ENCODE measurements at places on chromosomes 13 and 19.
A peak's percentile ranks its signal among the peaks of the same experiment; 100 is the strongest.

DNA sequence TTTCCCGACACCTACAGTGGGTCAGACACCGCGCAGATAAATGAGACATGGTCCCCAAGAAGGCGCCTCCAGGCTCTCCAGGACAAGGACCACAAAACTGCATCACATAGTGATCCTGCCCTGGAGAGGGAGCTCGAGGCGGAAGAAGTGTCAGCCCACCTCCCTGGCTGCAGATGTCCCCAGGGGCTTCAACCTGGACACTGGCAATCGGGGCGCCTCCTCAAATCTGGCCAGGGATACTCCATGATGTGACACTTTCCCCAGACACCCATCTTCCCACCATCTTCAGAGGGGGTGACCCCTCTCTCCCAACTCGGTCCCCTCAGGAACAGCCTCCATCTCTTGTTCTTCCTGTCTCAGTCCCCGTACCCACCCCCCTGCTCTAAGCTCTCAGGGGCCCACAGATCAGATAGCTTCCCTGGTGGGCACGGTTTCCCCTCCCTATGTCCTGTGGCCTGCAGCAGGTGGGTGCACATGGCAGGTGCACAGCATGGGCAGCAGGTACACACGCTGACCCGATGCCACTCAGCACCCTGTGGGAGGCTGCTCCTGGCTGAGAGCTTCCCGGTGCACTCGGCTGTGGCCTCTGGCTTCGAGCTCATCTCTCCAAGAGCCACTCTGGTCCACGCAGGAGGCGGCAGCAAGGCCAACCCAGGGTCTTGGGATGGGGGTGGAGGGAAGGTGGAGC lies 61.2 kb downstream of the PEPD start:
- no peak for DNase-seq

DNA sequence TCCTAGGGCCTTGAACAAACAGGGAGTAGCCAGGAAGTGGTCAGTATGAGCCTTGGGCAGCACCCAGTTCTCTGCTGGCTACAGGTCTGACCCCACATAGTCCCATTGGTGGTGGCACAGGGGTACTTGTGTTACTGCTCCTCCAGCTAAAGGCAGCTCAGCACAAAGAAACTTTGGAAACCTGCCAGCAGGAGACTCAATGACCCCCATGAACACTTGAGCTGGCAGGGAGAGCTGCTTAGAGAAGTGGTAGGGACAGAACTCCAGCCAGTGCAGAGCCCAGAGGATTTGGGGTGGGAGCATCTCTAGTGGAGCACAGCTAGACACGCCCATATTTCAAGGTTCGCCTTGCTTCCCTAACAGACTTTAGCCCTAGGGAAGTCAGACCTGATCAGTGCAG lies 10.4 kb upstream of the ZNF586 start:
- no peak for DNase-seq

DNA sequence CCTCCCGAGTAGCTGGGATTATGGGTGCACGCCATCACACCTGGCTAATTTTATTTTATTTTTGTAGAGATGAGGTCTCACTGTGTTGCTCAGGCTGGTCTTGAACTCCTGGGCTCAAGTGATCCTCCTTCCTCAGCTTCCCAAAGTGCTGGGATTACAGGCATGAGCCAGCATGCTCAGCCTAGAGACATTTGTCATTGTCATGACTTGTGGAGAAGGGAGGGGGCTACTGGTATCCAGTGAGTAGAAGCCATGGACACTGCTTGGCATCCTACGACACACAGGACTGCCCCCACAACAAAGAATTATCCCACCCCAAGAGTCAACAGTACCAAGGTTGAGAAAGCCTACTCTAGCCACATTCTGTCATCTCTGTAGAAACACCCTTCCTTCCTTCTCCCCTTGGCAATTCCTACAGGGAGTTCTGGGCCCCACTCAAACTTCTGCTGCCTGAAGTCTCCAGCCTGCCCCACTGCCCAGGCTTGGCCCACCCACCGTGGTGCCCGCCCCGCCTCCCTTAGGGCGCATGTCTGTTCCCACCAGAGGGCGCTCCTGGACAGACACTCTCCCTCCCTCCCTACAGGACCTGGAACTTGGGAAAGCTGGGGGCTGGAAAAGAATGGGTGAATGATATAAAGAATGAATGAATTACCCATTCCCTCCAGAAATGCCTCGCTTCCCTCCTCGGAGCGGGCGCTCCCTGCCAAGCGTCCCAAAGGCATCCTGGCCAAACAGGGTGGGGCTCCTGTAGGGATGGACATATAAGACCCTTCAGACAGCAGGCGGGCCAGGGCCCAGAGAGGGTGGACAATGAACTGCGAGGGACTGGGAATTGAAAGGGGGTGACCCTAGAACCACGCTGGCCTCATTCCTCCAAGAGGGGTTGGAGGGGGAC lies 5.5 kb upstream of the EMP3 start:
- DNase-seq: peak; percentile 79

DNA sequence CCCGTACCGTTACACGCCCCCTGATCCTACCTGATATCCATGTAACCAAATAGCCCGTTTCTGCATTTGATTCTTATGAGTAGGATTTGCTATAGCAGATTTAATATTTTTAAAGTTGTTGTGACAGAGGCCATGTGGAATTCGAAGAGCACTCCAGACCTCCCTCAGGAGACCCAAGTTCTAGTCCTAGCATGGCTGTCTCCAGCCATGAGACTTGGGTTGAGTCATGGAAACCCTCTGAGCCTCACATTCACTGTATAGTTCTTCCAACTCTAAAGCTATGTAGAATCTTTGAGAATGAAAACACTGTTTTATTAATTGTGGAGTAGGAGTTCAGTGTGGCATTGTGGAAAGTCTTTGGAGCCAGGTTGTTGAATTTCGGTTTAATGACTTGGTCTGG lies 8.0 kb upstream of the GPR183 start:
- DNase-seq: no peak

- no peak for DNase-seq
Observed at GRCh38 chr13:42137856-42138537, 89.5 kb downstream of the DGKH start.

GRCh38 chr13:77516342-77516789 lies 19.1 kb upstream of the SCEL start:
- DNase-seq: no peak

DNA sequence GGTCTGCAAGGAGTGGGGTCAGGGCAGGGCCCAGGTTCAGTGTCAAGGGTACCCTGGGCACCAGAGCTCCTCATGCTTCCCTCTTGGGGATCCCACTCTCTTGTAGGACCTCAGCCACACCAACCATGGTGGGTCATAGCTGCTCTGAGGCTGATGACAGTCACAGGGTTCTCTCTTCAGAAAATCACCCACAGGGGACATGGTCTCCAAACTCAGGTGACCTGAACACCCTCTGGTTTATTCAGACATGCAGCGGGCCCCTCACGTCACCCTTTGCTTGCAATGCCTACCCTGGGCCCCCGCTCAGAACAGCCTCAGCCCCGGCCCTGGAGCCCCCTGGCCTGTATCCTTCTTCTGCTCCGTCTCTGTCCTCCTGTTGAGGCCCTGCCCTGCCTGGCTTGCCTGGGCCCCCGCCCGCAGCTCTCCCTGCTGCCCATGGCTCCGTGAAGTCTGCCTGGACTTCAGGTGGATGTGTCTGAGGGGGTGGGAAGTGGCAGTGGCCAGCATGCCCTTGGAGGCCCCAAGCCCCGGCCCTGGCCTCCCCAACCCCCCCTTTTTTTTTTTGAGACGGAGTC lies 20.4 kb downstream of the CHERP start:
- no peak for DNase-seq

Data from stimulated activated CD4-positive, alpha-beta T cell treated with anti-CD3 and anti-CD28 coated beads, Interleukin-12 subunit alpha, Interleukin-12 subunit beta, amount 100 ng/mL, for 4 hours (primary cell).